Suppressor macrophage treated with lipopolysaccharide for 1 hour (primary cell): ENCODE measurements at places on chromosomes 2 and 18.
A peak's percentile ranks its signal among the peaks of the same experiment; 100 is the strongest.

GRCh38 chr2:186670831-186671230 is 23.0 kb upstream of the FAM171B start:
- no peak for DNase-seq

- DNase-seq: no peak
These were observed 169.2 kb downstream of the METTL4 start for GRCh38 chr18:2402084-2402483.

DNA sequence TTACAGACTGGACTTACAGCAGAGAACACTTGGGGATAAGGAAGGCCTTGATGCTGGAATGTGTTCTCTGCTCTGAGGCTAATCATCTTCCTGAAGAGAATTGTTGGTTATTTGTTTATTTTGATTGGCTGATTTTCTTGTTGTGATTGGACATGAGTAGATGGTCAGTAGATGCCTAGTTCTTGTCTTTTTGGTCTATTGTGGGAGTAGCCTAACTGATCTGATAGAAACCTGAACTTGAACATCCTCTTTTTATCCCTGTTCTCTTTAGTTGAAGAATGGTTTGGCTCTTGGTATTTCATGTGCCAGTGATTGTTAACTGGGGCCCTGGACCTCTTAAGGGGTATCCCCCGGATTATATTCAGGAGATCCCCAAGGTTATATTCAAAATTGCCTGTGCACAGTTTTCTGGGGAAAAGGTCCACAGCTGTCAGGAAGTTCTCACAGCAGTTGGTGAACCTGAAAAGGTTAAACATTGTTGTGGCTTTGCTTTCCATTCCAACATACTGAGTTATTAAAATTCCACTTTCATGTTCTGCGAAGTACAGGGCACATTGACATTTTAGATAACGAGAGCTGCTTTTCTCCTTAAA is 13.6 kb downstream of the TWSG1 start:
- no peak for DNase-seq

DNA sequence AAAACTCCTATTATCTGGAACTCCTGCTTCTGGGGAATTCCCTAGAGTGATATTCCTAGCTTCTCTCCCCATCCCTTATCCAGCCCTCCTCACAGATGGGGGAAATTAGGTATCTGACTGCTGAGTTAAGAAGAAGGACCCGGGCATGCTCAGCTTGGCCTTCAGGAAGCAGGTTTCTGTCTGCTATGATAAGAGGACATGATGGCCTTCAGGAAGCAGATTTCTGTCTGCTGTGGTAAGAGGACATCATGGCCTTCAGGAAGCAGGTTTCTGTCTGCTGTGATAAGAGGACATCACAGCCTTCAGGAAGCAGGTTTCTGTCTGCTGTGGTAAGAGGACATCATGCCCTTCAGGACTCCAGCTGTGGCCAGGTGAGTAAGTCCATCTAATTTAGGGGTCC is 65.2 kb downstream of the PLEKHM3 start:
- DNase-seq: no peak

DNA sequence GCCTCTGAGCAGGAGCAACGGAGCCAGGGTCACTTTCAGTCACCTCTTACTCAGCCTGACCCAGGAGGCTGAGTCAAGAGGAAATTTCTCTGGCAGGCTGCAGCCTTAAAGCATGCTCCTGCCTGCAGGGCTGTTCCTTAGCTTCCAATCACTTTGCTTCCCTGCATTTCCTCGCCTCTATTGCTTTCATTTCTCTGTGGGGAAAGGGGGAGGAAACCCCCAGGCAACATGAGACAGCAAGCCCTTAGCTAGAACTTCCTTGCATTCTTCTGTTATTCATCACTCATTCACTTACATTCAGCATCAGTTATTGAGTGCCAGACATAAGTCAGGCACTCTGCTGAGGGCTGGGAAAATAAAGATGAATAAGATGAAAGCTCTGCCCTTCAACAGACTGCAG is 13.0 kb downstream of the XDH start:
- no peak for DNase-seq

DNA sequence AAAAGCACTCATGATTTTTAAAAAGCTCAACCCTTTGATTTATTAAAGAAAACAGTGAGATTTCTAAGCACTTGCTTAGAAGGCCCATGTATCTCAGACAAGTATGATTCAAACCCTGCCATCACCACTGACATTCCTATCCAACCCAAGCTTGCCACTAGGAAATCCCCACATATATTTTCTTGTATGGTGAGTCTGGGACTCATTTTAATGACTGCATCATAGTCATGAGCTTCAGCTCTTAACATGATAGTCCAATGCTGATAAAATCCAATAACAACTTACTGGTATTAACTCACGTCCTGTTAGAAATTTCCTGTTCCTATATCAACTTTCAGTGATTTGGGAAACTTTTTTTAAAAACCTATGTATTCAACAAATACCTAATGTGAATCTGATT is 39.4 kb upstream of the NCKAP5 start:
- DNase-seq: no peak

DNA sequence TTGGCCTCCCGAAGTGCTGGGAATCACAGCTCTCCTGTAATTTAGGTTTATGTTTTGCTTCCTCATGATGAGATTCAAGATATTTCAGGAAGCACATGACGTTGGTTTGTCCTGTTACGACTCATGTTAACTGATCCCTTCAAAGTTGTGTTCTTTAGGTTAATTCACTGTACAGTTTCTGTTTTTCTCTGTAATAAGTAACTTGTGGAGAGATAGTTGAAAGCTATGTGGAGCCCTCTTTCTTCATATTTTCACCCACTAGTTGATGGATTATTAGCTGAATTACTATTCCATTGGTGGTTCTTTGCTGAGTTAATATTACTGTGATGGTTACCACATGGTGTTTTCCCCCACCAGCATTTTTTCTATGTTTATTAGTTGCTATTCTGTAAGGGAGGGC is 18.3 kb upstream of the CHCHD5 start:
- no peak for DNase-seq

DNA sequence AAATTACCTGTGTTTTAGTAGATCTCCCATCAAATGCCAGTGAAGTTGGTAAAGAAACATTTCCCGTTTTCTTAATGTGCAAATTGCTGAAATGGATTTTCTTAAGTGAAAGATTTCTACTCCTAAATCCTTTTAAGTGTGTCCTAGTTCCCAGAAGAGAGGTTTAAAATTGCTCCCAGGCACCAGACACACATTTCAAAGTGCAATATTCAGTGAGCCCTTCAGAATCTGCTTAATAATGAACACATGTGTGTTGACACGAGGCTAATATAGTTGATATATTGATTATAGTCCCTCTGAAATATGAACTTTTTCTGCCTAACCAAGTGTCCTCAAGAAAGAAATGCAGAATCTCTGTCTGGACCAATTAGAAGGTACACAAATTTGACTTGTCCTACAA is 861.7 kb upstream of the CNTNAP5 start:
- no peak for DNase-seq

DNA sequence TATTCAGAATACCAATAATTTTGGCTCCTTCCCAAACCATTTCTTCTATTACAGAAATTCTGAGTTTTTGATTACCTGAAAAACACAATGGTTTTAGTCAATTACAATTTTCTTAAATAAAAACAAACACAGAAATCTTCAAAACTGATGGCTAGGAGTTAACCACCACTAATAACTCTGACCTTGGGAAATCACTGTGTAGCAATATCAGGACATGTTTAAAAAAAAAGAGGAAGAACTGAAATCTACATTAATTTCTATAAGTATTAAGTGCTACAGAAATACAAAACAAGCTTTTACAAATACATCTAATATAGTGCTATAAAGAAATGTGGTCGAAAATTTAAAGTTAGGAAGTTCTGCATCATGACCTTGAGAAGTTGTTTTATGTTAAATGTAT is 14.9 kb downstream of the L3MBTL4 start:
- DNase-seq: no peak

- no peak for DNase-seq
These were observed 131.3 kb upstream of the EPAS1 start for GRCh38 chr2:46165916-46166315.

DNA sequence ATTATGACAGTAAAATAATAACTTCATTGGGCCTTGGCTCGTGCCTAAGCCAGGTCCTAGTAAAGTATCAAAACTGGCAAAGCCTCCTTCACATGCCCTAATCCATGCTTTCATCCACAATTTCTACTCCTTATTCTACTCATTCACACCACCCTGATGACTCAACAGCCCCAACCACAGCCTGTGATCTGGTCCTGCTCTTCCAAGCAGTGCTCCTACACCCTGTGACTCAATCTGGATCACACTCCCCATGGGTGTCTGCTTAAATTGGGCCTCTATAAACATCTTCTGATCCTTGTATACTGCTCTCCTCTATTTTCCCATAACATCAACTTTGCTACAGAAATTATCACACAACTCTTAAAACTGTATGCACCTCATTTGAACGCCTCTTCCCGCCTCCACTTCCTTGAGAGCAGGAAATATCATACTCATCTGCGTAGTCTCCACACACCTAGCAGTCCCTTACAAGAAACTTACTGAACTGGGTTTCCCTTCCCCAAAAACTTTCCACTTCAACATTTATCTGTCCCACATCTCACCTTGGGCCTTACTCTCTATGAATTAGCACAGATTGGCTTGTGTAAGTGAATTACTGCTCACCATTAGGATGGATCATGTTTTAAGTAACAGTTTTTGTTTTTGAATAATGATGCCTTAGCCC is 15.9 kb downstream of the GTF3C3 start:
- peak; percentile 22 for DNase-seq

GRCh38 chr2:134408386-134408785 is 154.5 kb downstream of the MGAT5 start:
- no peak for DNase-seq

GRCh38 chr2:177315364-177315763 is 50.8 kb upstream of the NFE2L2 start:
- no peak for DNase-seq

DNA sequence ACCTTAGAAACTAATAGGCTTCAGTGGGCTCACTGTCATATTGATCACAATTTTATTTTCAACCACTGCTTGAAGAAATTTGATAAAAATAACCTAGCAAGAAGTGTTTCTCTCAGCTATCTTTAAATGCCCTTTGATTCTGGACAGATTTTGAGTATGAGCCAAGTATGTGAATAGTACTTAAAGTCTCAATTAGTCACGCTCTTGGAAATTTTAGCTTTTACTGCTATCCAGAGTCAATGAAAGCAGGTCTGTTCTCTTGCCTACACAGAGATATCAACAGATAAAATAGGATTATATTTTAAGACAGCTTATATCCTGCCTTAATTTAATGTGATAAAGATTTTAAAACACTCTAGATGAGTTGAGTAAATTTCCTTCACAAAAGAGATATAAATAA is 337.3 kb downstream of the CBLN2 start:
- DNase-seq: no peak

GRCh38 chr2:220279372-220279771 is 651.9 kb downstream of the SLC4A3 start:
- DNase-seq: no peak

- DNase-seq: no peak
These were observed 46.2 kb upstream of the CCDC141 start for GRCh38 chr2:179096090-179096489.

DNA sequence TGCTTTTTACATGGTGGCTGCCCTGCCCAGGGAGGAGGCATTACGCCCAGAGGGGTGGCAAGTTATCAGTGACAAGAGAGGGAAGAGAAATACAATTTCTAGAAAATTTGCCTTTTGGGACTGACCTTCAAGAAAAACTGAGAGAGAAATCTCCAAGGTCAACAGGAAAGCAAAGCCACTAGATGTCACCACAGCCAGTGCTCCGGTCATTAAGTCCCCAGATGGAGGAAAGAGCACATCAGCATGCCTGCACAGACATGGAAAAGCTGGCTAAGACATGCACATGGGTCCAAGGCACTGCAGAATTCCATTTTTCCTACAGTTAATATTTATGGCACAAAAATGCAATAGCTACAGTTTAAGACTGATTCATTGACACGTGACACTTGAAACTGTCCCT is 21.0 kb downstream of the FHL2 start:
- DNase-seq: no peak

DNA sequence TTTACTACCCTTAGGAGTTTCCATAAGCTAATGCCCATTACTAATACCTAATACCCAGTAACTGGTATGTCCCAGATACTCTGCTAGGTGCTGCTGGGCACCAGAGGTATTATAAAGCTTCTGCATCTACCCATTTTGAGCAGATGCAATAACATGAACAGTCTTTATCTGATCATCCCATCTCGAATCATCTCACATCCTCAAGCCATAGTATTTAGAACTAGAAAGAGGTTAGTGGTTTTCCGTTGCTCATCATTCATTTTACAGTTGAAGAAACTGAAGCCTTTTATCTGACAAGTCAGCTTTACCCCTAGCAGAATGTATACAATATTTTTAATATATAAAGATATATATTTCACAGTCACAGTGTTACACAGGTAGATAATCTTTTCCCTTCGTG is 99.1 kb upstream of the TCF4 start:
- DNase-seq: no peak

DNA sequence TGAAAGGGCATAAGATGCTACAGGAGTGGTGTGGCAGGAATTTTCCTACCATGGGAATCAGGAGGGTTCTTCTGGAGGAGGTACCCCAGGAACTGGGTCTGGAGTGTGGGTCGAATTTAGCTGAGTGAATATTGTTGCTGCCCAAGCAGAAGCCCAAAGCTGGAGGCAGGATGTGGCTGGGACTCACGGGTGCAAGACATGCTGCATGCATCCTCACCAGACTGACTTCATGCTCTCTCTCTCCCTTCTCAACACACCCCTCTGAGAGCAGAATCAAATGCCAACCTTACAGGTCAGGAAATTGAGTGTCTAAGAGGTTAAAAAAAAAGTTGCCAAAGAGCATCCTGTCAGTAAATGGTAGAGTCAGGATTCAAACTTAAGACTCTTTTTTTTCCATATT is 78.8 kb upstream of the TTC39C start:
- DNase-seq: no peak

DNA sequence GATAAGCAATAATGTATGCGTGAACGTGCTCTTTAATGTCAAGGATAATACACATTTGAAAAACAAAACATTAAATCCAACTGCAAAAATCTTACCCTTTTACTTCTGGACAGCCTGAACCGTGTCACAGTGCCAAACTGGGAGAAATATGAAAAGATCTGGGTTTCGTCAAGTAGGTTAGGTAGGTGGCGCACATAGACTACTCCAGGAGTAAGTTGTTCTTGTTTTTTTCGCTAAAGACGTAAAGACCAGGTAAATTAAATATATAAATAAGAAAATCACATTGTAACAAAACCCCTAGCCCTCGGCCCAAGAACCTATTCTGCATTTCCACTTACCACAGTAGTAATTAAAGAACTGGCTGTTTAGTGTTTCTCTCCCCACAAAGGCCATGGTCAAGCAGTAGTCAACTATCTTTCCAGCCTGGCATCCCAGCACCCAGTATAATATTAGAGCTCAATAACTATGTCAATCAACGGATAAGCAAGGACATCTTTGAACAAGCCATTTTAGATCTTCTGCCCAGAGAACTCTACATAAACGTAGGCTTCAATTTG is 1.1 kb downstream of the NIFK start:
- DNase-seq: peak; percentile 22

DNA sequence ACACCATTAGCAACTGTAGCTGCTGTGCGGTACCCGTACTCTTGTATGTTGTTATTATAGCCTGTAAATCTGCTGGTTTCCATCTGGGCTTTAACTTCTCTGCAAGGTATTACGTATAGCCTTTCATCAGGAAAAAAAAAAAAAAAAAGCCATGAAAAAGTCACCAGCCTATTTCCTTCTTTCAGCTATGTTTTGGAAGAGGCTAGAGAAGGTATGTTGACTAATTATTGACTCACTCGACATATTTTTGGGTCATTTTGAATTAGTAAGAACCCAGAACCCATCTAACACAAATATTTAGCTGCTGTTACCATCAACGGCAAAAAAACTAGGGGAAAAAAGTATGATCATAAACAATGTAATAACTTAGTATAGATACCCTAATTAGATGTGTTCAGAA is 1395.6 kb downstream of the SUCLG1 start:
- DNase-seq: no peak

GRCh38 chr2:239144713-239144999 is 256.2 kb downstream of the HDAC4 start:
- no peak for DNase-seq
